NCI-H460 (cell line): ENCODE measurements at places on chromosomes 1 and 21. TPM values are rescaled to one million over a fixed set of nuclear protein-coding genes. Genes with fewer than 3 reads are reported as not detected.

The SPRR2A gene
- total RNA-seq, result not detected in 2 replicates

The SZT2 gene
- total RNA-seq, result 13.8 and 16.2 TPM in 2 replicates

The LYSMD1 gene
- 18.0 and 25.1 TPM in 2 replicates for total RNA-seq

The PLA2G2D gene
- total RNA-seq, result not detected in 2 replicates

The UBL4B gene
- not detected in 2 replicates for total RNA-seq

The LIN28A gene
- not detected in 2 replicates for total RNA-seq

The SLC45A1 gene
- total RNA-seq, result 0.92 and 1.4 TPM in 2 replicates

The NUP210L gene
- 0.02 TPM in 1 of 2 replicates, not detected in the other for total RNA-seq

The VPS26C gene
- 32.6 and 41.4 TPM in 2 replicates for total RNA-seq

The RHD gene
- total RNA-seq, result not detected in 2 replicates

The ADAM30 gene
- not detected in 2 replicates for total RNA-seq

The THEMIS2 gene
- total RNA-seq, result 0.50 and 1.1 TPM in 2 replicates

The AMY2A gene
- not detected in 2 replicates for total RNA-seq

The PTPN22 gene
- total RNA-seq, result not detected in 2 replicates

The KCNE1 gene
- total RNA-seq, result not detected in 2 replicates

The WASF2 gene
- 17.7 and 20.0 TPM in 2 replicates for total RNA-seq

The IL20 gene
- total RNA-seq, result not detected in 2 replicates

The ESRRG gene
- 0.05 TPM in 1 of 2 replicates, not detected in the other for total RNA-seq

The SLC9C2 gene
- total RNA-seq, result not detected in 2 replicates

The PLD5 gene
- not detected in 2 replicates for total RNA-seq

The TNFRSF9 gene
- 0.07 TPM in 1 of 2 replicates, not detected in the other for total RNA-seq

The HSD11B1 gene
- total RNA-seq, result not detected in 2 replicates

The PGBD2 gene
- 4.1 and 7.5 TPM in 2 replicates for total RNA-seq

The IL22RA1 gene
- total RNA-seq, result 1.6 and 1.9 TPM in 2 replicates

The RPTN gene
- total RNA-seq, result not detected in 2 replicates

The CFHR5 gene
- not detected in 2 replicates for total RNA-seq

The BEST4 gene
- not detected in 2 replicates for total RNA-seq

The GBP4 gene
- total RNA-seq, result not detected in 2 replicates

The KCNT2 gene
- 3.5 and 4.1 TPM in 2 replicates for total RNA-seq

The EDN2 gene
- total RNA-seq, result not detected in 2 replicates

The GJA8 gene
- total RNA-seq, result not detected in 2 replicates
